AG09319 (cell line): ENCODE measurements at places on chromosomes 11 and 22.

- DNase-seq = no peak
Observed at GRCh38 chr11:117669062-117669461, 128.0 kb downstream of the DSCAML1 start.

DNA sequence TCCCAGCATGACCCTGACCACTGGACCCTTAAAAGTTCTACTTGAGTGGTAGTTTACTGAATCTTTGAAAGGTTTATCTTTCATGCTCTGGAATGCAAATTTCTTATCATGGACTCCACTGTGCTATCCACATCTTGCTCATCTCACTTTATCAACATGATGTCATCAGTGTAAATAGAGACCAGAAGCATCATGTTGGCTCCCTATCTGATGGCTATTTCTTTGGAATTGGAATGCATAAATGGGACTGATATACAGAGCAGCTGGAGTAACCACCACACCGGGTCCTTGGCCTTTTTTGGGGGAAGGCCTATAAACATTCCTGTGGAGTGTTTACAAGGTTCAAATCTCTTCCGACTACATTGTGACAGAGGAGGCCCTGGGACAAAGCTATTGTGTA is 74.1 kb upstream of the CEP126 start:
- no peak for DNase-seq

DNA sequence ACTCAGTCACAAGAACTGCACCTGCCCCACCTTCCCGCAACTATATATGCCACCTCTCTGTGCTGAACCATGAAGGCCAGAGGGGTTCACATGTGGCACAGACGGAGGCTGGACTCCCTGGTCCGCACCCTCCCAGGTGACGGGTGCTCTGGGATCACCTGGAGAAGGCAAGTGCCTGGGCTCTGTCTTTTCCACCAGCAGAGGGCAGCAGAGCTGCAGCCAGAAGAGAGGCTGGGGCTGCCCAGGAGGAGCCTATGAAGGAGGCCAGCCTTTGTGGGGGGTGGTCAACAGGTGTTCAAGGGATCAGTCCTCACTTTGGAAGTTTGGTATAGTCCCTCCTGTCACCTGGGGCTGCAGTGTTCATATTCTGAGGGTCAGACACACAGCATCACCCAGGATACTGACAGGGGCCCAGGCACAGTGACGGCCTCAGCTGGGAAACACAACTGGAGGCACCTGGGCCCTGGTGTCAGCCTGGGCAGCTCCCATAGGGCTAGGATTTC is 39.2 kb upstream of the IGLL5 start:
- peak; percentile 5 for DNase-seq

DNA sequence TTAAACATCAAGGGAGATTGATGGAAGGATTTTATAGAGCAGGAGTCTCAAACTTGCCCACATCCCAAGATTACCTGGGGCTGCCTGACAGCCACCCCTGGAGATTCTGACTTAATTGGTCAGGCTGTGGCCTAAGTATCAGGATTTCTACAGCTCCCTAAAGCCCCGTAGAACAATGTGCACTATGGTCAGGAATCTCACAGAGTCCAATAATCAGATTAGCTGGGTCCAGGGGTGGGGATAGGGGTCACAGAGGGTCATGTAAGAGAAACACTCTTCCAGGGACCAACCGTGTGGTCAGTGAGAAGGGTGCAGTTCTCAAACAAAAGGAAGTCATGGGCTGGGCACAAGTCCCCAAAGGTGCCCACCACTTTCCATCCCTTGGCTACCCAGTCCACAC is 20.5 kb upstream of the FBLN1 start:
- no peak for DNase-seq

- DNase-seq = no peak
Observed at GRCh38 chr11:68929135-68929534, 25.4 kb downstream of the IGHMBP2 start.

GRCh38 chr11:93850594-93851018 is at the start of gene VSTM5:
VSTM5 (minus strand) TSS chr11:93850618; CDS start chr11:93850502, 116 bp downstream.
- DNase-seq = no peak

DNA sequence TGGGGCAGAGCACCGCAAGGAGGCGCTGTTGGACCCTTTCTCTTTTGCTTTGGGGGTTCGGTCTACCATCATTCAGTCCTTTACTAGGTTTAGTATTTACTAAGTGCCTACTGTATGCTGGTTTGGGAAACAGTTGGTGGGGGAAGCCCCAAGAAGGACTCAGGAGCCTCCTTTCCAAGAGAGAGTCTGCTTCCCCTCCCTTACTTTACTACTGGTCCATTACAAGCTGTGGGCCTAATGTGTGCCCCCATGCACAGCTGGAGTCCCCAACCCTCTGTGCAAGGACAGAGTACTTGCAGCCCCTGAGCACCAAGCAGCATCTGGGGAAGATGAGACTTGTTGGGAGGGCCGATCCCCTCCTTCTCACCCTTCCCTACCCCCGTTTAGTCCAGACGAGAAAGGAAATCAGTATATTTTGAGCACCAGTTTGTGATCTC is 876 bp upstream of the UBE2L6 start:
- DNase-seq = peak; percentile 47

DNA sequence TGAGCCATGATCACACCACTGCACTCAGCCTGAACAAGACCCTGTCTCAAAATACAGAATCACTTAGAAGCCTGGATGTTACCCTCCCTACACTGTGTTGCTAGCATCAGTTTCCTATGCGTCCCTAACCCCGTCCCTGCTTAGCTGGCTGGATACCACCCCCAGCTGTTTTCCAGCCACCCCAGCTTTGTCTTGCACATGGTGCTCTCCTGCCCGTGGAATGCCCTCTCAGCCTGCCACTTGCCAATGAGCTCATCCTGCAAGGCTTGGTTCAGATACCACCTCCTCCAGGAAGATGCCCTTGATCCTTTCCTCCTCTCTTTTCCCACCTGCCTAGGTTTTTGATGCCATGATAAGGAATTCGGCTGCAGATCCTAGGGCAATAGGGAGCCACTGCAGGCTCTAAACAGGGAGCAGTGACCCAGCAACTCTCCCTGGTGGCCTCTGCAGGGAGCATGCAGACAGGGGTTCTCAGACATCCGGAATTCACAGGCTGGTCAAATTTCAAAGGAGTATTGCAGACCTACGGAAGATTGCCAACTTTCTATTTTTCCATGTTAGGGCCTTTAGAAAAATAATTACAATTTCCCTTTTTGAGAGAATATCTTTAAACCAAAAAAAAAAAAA is 52.7 kb upstream of the WNT7B start:
- DNase-seq = no peak

GRCh38 chr11:70610566-70611565 is 212.5 kb downstream of the CTTN start:
- no peak for DNase-seq

GRCh38 chr22:48315439-48316256 is 1512.0 kb downstream of the BRD1 start:
- no peak for DNase-seq

DNA sequence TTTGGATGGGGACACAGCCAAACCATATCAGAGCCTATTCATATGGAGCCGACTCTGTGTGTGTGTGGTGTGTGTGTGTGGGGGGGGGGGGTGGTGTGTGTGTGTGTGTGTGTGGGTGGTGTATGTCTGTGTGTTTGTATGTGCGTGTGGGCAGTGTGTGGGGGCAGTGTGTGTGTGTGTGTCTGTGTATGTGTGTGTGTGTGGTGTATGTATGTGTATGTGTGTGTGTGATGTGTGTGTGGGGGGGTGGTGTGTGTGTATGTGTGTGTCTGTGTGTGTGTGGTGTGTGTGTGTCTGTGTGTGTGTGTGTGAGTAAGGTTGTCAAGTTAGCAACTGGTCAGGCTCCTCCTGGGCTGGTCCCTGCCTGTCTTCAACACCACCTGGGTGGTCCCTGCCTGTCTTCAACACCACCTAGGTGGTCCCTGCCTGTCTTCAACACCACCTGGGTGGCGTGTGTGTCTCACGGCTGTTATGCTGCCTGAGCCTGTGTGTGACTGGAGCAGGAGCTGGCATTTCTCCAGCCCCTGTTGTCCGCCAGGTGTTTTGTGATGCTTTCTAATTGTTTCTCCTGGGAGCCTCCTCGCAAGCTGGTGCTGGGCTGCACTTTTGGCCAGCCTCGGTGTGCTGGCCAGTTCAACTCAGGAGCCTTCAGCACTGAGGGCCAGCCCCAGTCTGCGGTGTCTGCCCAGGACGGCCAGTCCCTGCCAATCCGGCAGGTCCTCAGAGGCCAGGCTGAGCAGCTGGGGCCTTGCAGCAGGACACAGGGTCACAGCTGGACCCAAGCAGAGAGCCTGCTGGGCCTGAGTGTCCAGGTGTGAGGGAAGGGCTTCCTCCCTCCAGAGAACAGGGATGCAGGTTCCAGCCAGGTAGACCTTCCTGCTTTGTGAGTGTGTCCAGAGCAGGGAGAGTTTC is 21.5 kb upstream of the PVALB start:
- DNase-seq = no peak

GRCh38 chr11:127862406-127862805 is 725.0 kb downstream of the ETS1 start:
- DNase-seq = no peak

- no peak for DNase-seq
Observed at GRCh38 chr11:13333456-13333957, 55.9 kb downstream of the BMAL1 start.

GRCh38 chr22:28019881-28020861 is 101.1 kb upstream of the PITPNB start:
- no peak for DNase-seq

- DNase-seq = no peak
Observed at GRCh38 chr11:122743949-122744348, 88.4 kb downstream of the UBASH3B start.

DNA sequence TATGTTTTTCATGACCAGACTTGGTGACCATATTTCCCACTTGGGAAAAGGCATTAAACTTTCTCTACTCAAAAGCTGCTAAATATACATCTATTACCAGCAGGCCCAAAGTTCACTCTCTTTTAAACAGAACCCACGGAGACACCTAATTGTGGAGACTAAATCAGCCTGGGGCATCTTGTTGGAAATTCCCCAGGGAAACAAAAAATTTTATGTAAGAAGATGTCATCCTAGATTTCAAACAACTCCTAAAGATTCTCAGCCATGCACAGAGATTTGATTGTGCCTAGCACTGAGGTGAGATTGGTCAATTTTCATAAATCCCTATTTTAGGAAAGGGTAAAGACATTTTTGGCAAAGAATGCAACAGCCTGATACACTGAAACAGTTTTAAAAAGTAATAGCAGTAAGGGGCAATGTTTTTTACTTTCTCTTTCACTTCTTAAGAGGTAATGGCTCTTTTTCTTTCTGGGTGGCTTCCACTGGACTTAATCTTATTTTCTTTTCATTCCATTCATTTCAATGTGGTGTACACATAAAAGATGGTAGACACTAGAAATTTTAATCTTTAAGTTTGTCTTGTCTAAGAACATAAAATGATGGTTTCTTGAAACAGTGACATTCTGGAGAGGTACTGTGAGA is 9.6 kb downstream of the OR52N2 start:
- no peak for DNase-seq

DNA sequence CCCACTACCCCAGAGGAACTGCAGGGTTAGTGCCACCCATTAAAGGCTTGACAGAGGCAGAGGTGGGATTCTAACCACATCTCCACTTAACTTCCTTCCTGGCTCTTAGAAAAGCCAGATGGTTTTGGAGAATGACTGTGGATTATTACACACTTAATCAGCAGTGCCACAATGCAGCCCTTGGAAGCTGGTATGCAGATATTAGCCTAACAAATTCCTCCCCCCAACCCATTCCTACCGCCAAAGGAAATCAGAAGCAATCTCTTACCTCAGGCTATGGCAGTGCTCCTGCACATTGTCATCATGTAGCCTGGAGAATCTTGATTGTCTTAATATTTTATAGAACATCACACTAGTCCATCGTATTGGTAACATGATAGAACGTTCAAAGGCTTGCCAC is 23.2 kb upstream of the NRGN start:
- no peak for DNase-seq

- no peak for DNase-seq
Observed at GRCh38 chr11:134145715-134146114, 76.8 kb downstream of the JAM3 start.

DNA sequence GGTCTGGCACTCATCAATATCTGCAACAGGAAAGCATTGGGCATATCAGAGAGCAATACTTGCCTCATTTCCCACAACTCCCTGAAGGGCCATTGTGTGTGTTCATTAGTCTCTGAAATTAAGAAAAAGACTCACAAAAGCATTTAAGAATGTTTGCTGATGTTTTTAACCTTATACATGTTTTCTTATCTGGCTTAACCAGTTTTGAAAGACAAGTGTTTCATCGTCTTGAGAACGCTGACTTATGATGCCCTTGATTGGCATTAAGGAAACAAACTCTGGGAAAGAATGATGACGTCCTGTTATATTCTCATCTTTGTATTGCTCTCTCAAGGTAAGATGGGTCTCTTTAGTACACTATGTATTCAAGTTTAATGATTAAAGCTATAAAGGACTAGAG is 32.0 kb downstream of the SCUBE2 start:
- no peak for DNase-seq

GRCh38 chr11:79786961-79787360 is 346.1 kb upstream of the TENM4 start:
- no peak for DNase-seq

- DNase-seq = no peak
Observed at GRCh38 chr11:86241956-86242535, 2.5 kb upstream of the EED start.

GRCh38 chr11:44483919-44484610 is 81.4 kb upstream of the CD82 start:
- no peak for DNase-seq

GRCh38 chr11:94823102-94823732 is 55.1 kb downstream of the AMOTL1 start:
- DNase-seq = no peak

- no peak for DNase-seq
Observed at GRCh38 chr22:18130699-18131429, 19.1 kb upstream of the USP18 start.

DNA sequence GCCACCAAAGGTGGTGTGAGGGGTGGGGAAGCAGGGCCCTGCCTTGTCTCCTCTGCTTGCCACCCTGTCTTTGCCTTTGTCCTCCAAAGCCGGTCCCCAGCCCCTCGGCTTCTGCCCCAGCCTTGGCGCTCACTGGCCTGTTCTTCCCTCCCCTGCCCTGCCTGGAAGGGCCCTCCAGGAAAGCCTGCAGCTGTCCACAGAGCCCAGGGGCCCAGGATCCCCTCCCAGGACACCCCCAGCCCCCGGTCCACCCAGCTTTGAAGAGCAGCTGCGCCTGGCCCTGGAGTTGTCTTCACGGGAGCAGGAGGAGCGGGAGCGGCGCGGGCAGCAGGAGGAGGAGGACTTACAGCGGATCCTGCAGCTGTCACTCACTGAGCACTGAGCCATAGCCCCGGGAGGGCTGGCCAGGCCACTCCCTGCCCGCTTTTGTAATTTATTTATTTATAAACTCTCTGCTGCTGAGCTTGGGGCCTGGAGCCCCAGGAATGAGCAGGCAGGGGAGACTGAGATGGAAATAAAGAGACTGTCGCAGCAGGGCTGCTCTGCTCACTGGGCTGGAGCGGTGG is 1.3 kb upstream of the SSH3 start:
- no peak for DNase-seq

- no peak for DNase-seq
Observed at GRCh38 chr22:31279327-31279669, 13.0 kb downstream of the PIK3IP1 start.

- no peak for DNase-seq
Observed at GRCh38 chr11:61413496-61413895, 16.3 kb downstream of the CPSF7 start.
